ENCODE measurements at places on chromosomes 6 and 20.

DNA sequence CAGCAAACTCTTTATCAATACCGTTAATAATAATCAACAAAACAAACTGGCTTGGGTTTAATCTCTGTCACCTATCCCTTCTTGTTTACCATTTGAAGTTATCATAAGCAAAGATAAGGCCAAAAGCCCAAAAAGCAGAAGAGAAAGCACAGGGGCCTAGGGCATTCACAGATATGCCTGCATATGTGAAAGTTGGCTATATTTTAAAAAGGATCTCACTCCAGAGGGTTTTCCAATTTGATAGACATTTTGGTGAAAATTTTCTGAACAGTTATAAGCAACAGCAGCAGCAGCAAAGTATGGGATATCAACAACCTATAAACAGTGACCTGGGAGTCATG, 101.1 kb downstream of the ATXN1 start:
- DNase-seq, result no peak

DNA sequence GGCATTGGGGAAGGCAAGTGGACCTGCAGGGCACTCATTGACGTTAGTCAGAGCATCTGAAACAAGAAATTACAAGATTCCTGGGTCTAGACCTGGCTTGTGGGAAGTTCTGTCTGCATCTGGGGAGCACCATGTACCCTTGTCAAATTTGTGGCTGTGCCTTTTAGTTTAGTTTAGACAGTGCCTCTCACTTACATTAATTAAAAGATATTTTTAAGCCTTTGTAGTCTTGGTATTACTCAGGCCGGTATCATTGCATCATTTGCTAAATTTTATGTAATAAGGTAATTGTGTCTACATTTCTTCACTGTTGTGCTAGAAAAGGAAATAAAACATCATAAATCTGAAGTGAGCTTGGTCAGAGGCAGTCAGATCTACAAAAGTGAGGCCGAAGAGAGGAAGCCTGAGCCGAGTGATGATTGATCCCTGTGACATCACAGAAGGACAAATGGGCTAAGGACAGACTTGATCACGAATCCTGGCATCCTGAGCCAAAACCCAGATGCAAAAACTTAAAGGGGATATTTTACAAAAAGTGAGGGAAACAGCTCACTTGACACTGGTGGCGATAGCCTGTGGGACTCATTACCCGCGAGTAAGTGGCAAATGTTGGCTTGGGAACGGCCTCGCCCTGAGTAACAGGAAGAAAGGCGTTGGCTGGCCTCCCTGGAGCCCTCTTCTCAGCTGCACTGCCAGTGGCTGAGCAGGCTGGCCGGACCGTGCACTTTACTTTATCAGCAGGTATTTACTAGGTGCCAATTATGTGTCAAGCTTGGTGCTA, 106.5 kb downstream of the TCP11 start:
- peak; percentile 18 for DNase-seq

DNA sequence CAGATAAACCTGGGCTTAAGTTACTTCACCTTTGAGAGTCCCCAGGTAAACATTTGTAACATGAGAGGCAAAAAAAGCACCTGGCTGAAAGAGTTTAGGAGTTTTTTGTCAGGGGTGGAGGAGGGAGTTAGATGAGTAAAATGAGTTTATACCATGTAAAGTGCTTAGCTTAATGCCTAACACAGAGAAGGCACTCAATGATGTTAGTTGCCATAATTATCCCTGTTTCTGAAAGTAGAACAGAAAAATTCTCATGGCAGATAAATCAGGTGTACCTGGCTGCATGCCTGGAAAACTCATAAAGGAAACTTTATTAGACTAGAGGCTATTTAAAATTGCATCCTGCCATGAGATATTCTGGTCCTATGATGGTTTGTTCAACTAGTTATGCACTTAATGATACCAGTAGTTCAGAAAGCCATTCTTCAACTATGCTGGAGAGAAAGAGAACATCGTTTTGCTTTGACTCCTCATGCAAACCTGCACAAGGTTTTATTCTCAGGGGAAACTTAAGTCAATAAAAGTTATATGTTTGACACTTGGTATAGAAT, 40.4 kb downstream of the FBXO5 start:
- no peak for DNase-seq

DNA sequence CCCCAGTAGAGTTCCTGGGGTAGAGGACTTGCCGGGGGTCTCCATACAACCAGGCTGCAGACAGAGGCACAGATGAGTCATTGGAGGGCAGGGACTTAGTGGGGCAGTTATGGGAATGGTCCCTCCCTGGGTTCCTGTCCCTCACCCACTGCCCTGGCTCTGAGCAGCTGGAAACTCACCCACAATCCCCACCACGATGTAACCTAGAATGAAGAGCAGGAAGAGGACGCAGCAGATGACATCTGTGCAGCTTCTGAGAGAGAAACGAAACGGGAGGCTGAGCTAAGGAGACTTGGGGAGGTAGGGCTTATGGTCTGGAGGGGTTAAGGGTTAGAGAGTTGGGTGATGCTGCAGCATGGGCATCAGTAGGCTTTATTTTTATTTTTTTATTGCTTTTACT, 2.9 kb downstream of the SLC44A4 start:
- DNase-seq, result no peak

DNA sequence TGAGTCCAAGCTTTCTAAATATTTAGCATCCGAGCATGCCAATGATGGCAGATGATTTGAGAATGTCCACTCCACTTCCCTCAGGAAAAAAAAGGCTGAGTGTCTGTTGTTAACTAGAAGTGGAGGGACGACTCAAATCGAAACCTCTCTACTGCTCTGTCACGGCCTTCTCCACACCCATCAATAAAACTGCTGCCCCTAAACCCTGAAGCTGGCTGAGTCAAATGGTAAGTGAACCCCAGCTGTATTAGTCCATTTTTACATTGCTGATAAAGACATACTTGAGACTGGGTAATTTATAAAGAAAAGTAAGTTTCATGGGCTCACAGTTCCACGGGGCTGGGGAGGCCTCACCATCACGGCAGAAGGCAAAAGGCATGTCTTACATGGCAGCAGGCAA, 707.0 kb downstream of the QKI start:
- DNase-seq, result no peak

DNA sequence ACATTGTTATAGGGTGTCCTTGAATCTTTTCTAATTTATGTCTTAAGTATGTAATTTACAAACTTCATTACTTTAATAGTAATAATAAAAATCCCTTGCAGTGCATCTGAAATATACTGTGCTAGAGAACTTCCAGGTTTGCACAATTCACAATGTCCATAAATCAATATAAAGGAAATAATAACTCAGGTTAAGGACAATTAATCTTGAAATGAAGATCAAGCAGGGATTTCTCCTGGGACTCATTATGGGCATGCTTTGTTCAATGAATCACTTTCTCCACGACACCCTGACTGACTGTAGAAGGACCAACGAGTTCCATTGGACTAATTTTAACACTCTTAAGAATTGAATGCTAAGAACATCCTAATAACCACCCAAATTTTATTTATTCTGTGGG, 110.0 kb downstream of the PHACTR1 start:
- DNase-seq, result no peak

DNA sequence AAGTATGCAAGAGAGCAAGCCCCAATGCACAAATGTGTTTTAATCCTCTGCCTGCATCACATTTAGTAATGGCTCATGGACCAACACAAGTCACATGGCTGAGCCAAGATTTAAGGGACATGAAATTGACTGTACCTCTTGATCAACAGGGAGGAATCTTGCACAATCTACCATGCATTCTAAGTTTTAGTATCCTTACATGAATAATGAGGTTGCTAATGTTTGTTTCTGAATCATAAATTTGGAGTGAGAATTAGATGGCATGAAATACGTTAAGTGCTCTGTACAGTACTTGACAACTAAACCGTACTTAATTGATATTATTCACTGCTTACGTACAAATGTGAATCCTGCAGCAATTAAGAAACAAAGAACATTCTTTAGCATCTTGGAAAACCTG, 553.8 kb upstream of the JAG1 start:
- no peak for DNase-seq

DNA sequence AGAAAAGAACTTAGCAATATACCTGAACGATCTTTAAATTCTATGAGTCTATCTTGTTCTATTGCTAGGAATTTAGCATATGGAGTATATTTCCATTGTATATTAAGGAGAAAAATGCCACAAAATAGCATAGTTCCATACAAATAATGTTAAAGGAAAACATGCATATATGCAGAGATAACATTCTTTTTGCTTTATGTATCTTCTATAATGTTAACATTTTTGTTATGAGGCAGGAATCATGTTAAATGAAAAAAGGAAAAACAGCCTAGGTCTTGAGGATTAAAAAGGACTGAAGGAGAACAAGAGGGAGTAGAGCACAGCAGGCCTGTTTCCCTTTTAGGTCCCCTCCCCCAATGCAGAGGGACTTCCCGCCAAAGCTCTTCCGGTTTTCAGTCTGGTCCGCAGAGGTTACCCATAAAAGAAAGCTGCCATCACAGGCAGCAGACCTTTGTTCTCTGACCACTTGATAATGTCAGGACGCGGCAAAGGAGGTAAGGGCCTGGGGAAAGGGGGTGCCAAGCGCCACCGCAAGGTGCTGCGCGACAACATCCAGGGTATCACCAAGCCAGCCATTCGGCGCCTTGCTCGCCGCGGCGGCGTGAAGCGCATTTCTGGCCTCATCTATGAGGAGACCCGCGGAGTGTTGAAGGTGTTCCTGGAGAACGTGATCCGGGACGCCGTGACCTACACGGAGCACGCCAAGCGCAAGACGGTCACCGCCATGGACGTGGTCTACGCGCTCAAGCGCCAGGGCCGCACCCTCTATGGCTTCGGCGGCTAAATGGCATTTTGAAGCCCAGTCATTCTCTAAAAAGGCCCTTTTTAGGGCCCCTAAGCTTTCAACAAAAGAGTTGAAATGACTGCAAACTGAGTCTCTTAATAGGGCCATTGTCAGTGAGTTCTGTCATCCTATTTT, 108.4 kb upstream of the PRSS16 start:
- DNase-seq, result peak; percentile 57

DNA sequence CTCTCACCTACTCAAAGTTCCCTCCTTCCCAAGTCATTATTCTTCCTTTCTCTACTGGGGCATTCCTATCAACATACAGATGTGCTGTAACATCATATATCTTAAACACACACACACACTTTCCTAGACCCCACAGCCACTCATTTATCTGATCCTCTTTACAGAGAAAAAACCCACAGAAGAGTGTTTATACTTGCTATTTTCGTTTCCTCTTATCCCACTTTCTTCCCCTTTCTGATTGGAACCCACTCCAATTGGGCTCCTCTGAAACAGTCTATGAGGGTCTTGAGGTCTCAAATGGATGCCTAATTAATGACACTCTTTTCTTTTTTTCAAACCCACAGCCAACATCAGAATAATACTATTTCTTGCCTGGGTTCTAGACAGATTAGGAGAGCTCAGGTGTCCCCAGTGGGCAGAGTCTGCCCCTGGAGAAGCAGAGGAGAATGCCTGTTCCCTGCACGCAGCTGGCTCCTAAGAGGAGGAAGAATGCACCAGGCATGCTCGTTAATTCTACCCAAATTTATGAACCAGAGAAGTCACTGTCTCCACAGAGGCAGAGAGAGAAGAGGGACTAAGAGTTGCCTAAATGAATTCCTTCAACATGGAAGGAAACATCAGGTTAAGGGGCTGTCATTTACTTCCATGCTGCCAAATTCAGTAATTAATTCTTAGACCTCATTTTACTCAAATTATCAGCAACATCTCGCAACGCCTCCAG, 65.9 kb downstream of the CRYBG1 start:
- no peak for DNase-seq

DNA sequence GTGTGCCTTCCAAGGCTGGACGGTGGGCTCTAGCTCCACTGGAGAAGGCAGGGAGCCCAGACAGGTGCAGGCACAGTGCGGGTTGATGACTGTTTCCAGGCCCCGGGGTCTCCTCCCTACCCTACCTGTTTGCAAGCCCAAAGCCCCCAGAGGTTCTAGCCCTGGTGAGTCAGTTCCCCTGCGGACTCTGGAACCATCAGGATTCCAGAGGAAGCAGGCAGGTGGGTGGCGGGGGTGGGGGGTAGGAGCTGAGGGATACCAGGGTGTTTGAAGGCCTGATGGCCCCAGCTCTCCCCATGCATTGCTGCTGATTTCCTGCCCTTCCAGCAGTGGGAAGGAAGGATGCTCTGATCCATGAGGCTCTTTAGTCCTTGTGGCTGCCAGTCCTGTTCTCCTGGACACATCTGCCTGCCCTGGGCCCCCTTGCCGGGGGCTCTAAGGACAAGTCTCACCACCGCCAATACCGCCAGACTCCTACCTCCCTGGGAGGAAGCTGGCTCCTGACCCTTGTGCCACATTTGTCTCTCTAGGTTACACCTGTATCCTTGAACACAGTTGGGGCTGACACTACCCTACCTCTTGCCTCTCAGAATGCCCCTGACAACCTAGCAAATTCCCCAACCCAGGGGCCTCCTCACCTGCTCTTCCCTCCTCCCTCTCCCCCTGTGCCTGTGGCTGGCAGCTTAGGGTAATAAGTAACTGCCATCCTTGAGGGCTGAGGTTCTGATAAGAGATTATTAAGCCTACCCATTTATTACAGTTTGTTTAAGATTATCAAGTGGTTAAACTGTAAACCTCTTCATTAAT, 21.7 kb downstream of the KCNK5 start:
- DNase-seq, result no peak

DNA sequence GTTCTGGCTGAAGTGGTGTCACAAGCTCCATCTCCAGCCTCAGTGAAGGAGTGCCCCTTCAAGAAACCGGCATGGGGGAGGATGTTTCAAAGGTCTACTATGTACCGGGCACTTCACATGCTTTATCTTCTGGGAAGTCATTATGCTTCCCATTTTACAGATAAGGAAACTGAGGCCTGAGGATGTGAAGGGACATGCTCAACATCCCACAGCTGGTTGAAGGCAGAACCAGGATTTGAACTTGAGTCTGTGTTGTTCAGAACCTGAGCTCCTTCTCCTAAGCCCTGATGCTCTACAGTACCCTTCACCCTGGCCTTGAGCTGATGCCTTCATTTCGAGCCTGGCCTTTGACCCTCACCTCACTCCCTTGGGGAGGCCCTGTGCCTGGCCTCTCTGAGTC, 13.0 kb downstream of the GLP1R start:
- DNase-seq, result no peak

DNA sequence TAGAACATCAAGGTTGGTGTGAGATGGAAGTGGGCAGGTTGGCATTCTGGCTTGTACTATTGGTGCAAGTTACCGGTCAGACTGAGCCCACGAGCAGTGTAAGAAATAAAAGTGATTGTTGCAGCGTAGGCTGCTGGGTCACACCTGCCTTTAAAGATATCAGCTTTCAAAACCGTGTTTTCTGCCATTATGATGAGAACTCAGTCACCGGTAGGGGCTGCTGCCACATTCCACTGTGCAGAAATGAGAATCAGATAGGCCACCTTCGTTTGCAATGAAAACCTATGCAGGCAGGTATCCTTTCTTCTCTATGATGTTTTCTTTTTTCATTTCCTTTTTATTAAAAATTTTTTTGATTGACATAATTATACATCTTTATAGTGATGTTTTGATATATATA, 168.5 kb downstream of the MYLK4 start:
- DNase-seq, result no peak

- no peak for DNase-seq
Measured at GRCh38 chr6:37496951-37497885, 2.5 kb downstream of the CCDC167 start.

Measured in fibroblast of lung (primary cell).